ENCODE measurements at places on chromosomes 16 and 17. TPM values are rescaled to one million over a fixed set of nuclear protein-coding genes. Genes with fewer than 3 reads are reported as not detected.

Gene BAIAP3
- 1.1 TPM for total RNA-seq

Gene TRPV3
- total RNA-seq: 0.06 TPM

GRCh38 chr16:79509211-79509631 lies 91.3 kb downstream of the MAF start:
- no peak for DNase-seq

DNA sequence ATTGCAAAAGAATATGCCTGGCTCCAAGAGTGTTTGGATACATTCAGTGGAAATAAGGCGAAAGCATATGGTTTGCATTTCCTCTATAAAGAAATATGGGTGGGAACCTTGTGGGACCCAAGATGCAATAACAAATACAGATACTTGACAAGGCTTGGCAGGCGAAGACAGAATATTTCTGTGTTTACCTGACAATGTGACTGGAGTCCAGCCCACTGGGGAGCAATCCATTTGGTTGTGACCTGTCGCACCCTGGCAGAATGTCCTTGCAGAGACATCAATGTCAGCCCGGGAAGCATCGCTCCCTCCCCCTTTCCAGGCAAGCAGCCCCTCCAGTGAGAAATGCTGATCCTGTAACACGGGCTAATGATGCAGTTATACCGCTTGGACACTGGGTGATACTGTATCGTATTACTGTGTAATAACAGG lies 296.6 kb downstream of the MAF start:
- DNase-seq: no peak

Measured in glomerular endothelial cell (primary cell).